ENCODE measurements at places on chromosomes 12 and 14. TPM values are rescaled to one million over a fixed set of nuclear protein-coding genes. Genes with fewer than 3 reads are reported as not detected.
A peak's percentile ranks its signal among the peaks of the same experiment; 100 is the strongest.

DNA sequence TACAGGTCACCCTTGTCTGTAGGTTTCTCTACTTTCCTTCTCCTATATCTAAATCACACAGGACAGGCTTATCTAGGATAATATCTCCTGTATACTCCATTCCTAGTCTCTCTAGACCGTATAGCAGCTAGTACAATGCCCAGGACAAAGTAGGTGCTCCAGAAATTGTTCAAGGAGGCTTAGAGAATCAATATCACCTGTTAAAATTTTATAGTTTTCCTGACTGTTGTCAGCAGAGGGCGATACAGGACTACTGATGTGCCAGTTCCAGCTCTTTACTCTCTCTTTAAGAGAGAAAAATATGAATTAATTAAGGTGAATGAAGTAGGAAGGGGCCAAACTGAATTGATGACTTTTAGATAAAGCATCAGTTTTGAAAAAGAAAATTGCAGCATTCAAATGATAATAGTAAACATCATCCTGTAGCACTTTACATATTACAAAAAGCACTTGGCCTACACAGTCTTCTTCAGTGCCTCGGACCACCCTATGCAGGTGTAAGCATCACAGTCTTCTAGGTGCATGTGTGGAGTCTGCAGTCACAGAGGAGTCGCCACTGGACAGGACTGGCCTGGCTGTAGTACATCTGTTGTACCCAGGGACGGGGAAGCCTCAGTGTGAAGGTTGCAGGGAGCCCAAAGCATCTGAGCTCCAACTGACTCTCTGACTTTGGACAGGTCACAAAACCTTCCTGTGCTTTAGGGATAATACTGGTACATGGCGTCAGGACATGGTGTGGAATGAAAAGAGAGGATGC lies 61.9 kb upstream of the MAX start:
- H3K36me3 ChIP-seq = no peaks in the 10 kb centered on the region
- no peak overlapping the region for H3K4me3 ChIP-seq
- H3K4me1 ChIP-seq = no peaks in the 10 kb centered on the region
- peak; percentile 58 for DNase-seq

DNA sequence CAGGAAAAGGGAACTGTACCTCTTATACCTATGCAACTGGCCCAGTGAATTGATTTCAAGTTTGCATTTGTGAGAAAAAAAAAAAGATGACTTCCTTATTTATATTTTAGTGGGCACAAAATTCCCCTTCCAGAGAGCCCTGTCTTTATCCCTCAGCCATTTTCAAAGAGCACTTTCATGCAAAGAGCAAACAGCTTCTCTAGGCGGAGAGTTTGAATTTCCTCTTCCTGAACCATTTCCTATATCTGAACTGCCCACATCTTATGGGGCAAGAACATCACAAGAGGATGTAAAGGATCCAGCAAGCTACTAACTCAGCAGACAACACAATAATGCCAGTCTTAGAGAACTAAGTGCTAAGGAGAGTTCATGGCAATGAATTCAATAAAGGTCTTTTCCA lies 22.3 kb upstream of the PLXNC1 start:
- H3K27ac ChIP-seq = no peak overlapping the region
- H3K4me1 ChIP-seq = no peaks in the 10 kb centered on the region
- H3K4me3 ChIP-seq = no peak overlapping the region
- no peaks in the 10 kb centered on the region for H3K36me3 ChIP-seq
- DNase-seq = no peak

DNA sequence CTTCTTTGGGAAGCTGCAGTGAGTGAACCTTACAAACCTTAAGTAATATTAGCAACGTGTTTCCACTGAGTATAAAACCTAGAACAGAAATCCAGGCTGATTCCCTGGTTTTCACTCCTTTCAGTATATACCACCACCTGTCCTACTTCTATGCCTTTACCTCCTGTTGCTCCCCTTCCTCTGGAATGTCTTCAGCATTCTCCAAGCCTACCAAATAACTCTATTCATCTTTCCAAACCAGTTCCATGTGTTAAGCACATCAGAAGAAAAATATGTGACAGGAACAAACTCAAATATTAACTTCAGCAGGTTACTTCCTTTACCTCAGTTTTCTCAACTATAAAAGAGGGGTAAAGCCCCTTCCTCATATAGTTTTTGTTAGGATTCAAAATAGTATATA lies 39.8 kb downstream of the LIMA1 start:
- no peak overlapping the region for H3K4me3 ChIP-seq
- H3K27me3 ChIP-seq = no peaks in the 10 kb centered on the region
- no peak for DNase-seq
- no peaks in the 10 kb centered on the region for H3K36me3 ChIP-seq

The TMEM253 gene
- 0.24 TPM for polyA plus RNA-seq

The SYT1 gene
- polyA plus RNA-seq = 0.05 TPM

The TOMM20L gene
- not detected for polyA plus RNA-seq

The RERGL gene
- 4.5 TPM for polyA plus RNA-seq

The TEP1 gene
- polyA plus RNA-seq = 23.2 TPM

The SYNDIG1L gene
- 0.39 TPM for polyA plus RNA-seq
